Hematopoietic multipotent progenitor cell treated with erythropoietin and hydrocortisone succinate and interleukin-3 and kit ligand, for 8 days (in vitro differentiated cells): ENCODE measurements at places on chromosomes 11 and 22.

DNA sequence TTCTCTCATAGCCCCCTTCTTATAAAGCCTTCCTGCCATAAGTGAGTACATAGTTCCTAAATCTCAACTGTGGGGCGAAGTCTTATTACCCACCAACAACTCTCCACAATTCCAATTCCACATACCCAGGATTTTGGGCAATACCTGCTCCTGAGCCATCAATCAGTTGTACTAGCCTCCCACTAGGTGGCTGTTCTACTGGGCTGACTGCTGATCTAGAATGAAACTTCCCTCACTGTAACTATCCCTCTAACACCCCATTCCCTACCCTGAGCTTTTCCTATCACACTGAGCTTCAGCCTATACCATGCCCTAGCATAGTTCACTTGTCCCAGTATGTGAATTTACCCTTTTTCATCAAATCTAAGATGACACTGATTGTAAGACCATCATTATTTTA is 52.5 kb downstream of the RRAS2 start:
- DNase-seq, result no peak

- no peak for DNase-seq
Measured at GRCh38 chr11:109306322-109306721, 115.7 kb upstream of the C11orf87 start.

GRCh38 chr11:36436064-36436463 is 74.0 kb downstream of the TRAF6 start:
- no peak for DNase-seq

GRCh38 chr11:57601297-57601696 is 3.8 kb downstream of the SERPING1 start:
- DNase-seq, result no peak

GRCh38 chr11:85939099-85940015 is 84.2 kb downstream of the CCDC83 start:
- DNase-seq, result no peak

GRCh38 chr11:70604630-70605467 is 206.5 kb downstream of the CTTN start:
- no peak for DNase-seq

DNA sequence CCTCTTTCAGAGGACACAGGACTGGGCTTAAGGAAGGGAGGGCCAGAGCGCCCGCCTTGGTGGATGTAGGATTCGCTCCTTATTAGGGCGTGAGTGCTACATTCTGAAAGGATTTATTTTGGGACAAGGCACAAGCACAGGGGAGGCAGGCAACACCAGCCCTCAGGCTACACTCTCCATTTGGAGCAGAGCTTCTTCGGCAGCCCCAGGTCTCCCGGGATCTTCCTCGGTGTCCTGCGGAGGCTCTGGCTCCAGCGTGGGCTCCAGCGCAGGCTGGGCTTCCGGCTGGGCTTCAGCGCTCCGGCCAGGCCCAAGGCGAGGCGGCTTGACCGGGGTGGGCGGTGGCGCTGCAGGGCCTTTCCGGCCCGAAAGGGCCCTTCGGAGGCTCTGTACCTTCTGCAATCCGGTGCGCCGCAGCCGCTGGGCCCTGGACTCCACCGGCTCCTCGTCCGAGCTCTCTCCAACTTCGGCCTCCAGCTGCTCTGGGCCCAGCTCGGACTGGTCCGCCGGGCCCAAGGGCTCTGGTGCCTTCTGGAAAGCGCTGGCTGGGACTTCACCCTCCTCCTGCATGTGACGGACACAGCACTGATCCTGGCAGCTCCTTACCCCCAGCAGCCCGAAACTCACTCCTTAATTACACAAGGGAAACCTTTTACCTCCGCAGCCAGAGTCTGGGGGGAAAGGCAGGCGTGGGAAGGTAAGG is 1.1 kb downstream of the CAVIN3 start:
- no peak for DNase-seq

GRCh38 chr11:132648851-132649250 is 883.5 kb downstream of the OPCML start:
- no peak for DNase-seq

GRCh38 chr22:46453006-46453828 is 84.2 kb downstream of the CELSR1 start:
- DNase-seq, result no peak

- DNase-seq, result peak; percentile 99
Measured at GRCh38 chr11:67507864-67508485, at the start of gene CDK2AP2. Gene CDK2AP2, minus strand, starts transcription at chr11:67508162. Its CDS starts 80 bp downstream, at chr11:67508082.

GRCh38 chr11:111696556-111696955 is 69.6 kb downstream of the PPP2R1B start:
- no peak for DNase-seq

DNA sequence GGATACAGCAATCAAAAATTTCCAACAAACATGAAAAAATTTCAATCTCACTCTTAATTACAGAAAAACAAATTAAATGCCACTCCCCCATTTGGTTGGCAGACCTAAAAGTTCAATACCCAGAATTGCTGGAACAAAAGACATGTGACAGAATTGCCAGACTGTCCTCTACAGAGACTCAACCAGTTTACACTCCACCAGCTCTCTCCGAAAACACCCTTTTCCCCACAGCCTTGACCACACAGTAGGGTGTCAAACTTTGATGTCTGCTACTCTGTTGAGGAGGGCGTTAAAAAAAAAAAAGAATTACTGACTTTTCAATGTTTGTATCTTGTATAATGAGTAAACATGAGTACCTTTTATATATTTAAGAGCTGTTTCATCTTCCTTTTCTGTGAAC is 44.7 kb upstream of the YPEL1 start:
- DNase-seq, result no peak

DNA sequence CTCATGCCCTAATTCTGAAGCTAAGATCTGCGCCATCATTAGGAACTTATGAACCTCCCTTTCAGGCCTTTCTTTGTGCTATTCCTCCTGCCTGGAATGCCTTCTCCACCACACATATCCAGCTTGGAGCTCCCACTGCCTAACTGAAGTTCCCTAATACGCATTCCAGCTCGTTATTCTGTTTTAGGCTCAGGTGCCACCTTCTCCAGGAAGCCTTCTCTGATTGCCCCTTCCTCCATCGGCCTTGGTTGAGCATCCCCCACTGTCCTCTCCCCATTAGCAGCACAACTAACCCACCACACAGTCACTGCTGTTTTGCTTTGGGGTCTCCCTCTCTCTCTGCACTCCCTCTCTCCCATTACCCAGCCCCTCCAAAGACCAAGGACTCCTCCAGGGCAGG is 5.2 kb downstream of the CRYBB1 start:
- DNase-seq, result no peak

GRCh38 chr11:488992-489391 is 18.1 kb downstream of the RNH1 start:
- no peak for DNase-seq

DNA sequence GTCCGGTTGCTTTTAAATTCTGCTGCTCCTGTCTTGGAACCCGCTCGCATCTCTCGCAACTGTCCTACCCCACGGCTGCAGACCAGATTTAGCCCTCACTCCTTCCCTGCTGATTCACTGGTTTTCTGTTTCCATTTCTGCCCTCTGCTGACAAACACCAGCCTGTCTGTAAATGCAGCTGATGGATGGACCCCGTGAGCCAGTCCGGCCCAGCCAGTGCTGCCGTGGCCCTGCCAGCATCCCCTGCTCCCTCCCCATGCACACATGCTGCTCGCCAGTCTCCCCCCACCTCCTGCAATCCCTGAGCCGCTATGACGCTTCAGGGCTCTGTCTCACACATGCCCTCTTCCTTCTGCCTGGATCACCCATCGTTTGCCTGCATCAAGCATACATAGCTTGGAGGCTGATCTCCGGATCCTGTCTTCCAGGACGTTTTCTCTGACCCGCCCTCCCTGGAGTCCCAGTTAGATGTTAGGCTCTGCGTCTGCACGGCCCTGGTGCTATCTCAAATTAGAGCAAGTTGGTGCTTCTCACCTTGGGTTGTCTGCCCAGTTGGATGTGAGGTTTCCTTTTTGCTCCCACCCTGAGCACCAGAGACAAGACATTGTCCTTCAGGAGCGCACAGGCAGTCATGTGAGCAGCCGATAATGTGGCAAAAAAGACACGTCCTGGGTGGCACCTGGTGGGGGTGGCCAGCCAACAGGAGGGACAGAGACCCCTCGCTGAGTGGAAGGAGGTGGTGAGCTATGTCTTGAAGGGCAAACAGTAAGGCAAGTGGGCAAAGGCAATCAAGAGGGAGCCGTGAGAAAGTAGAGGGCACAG is 4.3 kb upstream of the ACR start:
- no peak for DNase-seq

GRCh38 chr22:43432883-43433415 is 21.1 kb downstream of the MPPED1 start:
- DNase-seq, result no peak

DNA sequence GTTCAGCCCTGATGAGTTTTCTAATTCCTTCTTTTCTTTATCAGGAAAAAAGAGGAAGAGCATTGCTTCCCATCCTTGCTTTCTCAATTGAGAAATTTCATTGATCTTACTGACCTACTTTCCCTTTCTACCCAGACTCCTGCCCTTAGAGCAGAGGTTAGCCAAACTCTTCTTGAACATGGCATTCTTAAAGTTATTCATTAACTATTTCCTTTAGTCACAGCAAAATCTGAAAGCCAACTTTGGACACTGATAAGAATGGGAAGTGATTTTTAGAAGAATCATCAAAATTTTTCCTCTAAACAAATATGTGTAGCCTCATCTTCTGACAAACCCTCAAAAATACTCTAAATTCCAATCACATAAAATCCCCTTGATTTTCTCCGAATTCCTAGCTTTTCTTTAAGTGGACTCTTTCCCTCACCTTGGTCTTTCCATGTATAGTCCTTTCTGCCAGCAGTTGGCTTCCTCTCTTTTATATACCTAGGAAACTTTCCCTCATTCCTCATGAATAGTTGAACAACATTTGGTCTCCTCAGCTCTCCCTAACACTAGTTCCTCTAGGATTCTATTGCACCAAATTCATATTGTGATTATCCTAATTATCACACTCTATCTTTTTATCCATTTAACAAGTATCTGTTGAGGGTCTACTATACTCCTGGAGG is 566.7 kb upstream of the CCDC90B start:
- DNase-seq, result no peak

DNA sequence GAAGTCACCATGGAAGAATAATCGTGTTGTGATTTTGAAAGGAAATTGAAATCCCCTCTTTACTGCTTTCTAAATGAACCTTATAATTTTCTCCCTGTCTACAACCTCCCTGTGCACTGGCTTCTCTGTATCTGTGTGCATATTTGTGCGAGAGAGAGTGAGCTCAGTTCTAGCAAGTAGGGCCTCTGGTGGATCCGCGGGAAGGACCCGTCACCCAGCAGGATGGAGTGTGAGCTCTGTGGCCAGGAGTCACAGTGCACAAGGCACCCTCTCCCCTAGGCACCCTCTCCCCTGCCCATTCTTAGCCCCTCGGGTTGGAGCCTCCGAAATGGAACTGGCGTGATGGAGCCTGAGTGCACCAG is 109.0 kb downstream of the TRIM29 start:
- DNase-seq, result no peak

DNA sequence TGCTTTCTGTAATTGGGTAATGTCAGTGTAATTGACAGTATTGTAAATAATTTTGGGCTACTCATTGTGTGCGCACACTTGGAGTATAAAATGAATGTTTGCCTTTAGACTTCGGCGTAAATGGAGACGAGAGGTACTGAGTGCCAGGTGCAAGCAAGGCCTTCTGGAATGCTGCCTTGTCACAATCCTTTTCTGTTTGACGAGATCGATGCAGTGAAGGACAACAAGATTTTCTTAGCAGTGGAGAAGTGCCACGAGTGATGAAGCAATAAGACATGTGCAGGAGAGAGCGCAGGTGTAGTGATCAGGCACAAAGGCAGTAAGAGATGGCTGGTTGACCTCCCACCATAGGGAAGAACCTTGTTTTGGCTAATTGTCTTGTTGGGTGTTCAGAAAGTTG is 67.5 kb downstream of the DDX10 start:
- DNase-seq, result no peak

GRCh38 chr11:12390687-12391110 is 13.3 kb downstream of the PARVA start:
- no peak for DNase-seq

- DNase-seq, result no peak
Measured at GRCh38 chr11:33539751-33540150, 160.9 kb downstream of the C11orf91 start.

DNA sequence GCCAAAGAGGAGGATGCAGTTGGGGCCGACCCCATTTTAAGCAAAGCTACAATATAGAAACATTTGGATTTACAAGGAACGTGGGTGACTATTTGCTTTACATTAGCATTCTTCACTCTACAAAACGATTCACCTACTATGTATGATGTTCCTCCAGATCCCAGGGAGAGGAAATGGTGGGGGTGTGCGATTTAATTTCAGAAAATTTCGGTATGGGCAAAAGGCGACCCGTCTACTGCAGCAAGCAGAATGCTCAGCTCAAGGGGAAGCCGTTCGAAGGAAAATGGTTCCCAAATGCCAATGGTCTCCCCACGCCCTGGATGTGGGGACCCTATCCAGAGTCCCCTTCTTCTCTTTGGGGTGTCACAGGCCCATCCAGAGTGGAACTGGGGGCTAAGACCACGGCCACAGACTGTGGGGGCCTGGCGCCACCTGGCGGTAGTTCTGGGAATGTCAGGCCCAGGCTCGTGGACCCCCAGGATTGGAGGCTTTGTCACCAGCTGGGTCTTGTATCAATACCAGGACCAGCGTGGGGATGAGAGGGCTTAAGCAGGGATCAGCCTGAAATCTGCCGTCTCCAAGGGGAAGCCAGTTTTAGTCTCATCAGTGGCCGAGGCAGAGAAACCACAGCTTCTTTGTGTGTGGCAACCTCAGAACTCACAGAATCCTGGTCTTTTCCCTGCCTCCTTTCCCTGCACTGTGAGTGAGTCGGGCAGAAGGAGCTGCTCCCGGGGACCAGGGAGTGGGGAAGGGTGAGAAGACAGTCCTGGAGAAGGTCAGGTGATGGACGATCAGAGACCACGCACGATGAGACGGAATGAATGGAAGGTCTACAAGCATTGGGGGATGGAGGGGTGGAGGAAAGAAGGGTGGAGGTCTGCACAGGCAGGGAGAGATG is 8.4 kb downstream of the LRRC10B start:
- DNase-seq, result peak; percentile 52

- peak; percentile 35 for DNase-seq
Measured at GRCh38 chr11:95228081-95228749, 2.8 kb downstream of the SESN3 start.

- DNase-seq, result no peak
Measured at GRCh38 chr11:69834811-69835800, 15.9 kb upstream of the FGF3 start.

DNA sequence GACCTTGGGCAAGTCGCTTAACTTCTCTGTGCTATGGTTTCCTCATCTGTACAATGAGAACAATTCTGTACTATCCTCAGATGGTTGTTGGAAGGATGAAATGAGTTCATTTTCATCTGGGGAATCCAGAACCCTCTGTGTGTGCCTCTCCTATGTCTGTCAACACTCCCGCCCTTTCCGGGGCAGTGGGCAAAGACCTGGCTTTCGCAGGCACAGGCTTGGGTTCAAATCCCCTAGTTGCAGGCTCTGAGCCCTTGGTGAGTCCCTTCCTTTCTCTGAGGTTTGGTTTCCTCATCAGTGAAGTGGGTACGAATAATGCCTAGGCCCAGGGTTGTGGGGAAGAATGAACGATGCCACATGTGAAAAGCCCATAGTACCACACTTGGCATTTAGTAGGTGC is 6.0 kb downstream of the PNPLA5 start:
- no peak for DNase-seq

DNA sequence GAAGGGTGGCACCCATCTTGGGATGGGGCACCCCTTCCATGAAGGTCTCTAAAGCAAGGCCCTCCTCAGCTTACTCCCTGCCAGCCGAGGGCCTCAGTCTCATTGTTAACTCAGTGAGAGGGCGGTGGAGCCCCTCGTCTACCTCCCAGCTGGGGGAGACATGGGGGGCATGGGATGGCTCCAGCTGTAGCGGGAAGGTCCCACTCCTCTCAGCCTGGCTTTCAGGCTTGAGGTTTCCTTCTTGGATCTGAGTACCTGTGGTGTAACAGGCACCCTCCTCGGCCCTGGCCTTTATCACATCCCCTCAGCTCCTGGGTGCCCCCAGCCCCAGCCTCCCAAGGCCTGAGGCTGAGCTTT is 2.0 kb downstream of the MIF start:
- DNase-seq, result no peak
